Liver (tissue), 10 donors: ENCODE measurements at places on chromosomes 16 and 17.

GRCh38 chr17:71519285-71519684, 601.5 kb upstream of the SOX9 start:
- DNase-seq = no peak

GRCh38 chr16:80552277-80552676, 11.5 kb downstream of the DYNLRB2 start:
- DNase-seq = no peak

- DNase-seq = no peak
These were observed 546 bp upstream of the PSMD7 start for GRCh38 chr16:74296104-74296431.

DNA sequence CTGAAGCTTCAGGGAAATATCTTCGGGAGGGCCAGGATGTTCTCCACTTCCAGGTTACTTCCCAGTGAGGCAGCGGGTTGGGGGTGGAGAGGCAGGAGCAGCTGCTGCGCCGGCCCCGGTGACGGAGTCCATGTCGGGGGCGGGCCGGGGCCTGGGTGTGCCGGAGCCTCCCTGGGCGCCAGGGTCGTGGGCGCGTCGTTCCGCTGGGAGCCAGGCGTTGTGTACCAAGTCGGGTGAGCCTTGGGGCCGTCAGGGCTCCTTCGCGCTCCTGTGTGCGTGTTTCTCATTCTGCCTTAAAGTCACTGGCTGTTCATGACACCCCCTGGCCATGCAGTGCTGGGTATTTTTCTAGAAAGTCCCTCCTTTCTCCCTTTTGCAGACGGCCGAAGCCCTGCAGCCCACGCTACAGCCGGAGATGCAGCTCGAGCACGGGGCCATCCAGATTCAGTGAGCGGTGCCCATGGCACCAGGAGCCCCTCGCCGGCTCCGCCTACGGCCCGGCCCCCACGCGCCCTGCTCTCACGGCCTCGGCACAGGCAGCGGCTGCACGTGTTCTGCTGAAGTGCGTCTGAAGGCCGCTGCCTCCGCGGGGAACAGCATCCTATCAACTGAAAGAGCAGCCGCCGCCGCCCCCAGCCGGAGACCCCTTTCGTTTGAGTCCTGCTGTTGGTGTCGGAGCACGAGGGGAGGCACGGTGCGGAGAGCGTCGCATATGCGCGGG, 125.1 kb downstream of the BANP start:
- no peak for DNase-seq

GRCh38 chr17:64950871-64951270, 31.6 kb upstream of the LRRC37A3 start:
- no peak for DNase-seq

- DNase-seq = no peak
These were observed 67.5 kb downstream of the SEC14L1 start for GRCh38 chr17:77208217-77208808.

GRCh38 chr16:67718668-67719047, 458 bp downstream of the GFOD2 start:
- no peak for DNase-seq

GRCh38 chr17:74592087-74592990, at the start of gene CD300LD:
Gene CD300LD (minus strand): TSS chr17:74592283. CDS start chr17:74592202, 81 bp downstream.
- DNase-seq = no peak

DNA sequence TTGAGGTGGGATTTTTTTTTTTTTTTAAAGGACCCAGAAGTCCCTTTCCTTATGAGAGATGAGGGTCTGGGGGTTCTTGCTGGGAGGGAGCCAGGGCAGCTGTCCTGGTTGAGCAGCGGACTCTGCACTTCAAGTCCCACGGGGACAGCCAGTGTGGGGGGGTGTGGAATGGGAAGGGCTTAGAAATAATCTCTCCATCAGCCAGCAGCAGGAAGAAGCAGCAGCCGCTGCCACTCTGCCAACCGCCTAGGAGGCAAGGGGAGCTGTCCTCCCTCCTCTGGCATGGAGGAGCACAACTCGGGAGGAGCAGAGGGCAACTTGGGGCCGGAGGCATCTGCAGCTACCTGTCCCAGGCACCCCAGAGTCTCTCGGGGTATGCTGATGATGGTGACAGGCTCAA, at the start of gene KCNG4:
Gene KCNG4 (minus strand): TSS at position 104 of the 400 bp plus-strand sequence. CDS start 2,527 bp downstream, outside the sequence.
- DNase-seq = no peak

GRCh38 chr17:81535480-81536298, 7.5 kb downstream of the FSCN2 start:
- no peak for DNase-seq

DNA sequence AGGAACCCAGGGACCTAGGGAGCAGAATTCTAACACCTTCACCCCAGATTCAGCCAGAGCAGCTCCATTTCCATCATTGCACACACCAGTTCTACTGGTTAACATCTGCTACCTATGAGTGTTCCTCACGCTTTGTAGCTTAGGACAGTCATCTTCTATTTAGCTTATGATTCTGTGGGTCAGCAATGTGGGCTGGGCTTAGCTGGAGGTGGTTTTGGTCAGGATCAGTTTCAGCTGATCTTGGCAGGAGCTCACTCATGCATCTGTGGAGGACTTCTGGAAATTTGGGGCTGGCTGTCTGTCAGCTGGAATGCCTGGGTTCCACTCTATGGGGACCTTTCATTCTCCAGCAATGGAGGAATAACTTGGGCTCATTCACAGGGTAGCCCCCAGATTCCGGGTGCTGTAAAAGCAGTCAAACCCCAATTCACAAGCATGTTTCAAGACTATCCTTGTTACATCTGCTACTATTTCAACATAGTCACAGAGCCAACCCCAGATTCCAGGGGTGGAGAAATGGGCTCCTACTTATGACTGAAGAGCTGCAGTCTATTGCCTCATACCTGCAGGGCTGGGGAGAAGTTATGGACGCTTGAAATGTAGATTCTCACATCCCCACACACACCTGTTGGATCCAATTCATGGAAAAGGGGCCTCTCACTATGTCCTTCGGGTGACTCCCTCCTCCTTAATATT, 3.4 kb upstream of the HP start:
- no peak for DNase-seq

DNA sequence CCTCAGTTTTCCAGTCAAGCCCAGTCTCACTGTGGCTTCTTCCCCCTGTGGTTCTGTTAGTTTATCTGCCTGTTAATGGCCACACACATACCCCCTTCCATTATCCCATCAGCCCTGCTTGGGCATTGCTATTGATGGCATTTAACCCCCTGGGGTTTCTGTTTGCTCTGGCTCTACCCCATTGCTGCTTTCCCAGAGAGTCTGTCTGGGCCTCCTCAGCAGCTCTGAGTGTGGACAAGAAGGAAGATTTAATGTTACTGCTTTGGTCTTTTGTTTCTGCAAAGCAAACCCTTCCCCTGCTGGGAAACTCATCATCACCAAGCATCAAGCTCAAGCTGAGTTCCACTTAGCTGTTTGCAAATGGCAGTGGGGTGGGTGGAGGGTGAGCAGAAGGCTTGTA, 162.7 kb downstream of the CCT6B start:
- DNase-seq = no peak

- DNase-seq = no peak
These were observed 8.0 kb upstream of the WWOX start for GRCh38 chr16:78091419-78091818.

DNA sequence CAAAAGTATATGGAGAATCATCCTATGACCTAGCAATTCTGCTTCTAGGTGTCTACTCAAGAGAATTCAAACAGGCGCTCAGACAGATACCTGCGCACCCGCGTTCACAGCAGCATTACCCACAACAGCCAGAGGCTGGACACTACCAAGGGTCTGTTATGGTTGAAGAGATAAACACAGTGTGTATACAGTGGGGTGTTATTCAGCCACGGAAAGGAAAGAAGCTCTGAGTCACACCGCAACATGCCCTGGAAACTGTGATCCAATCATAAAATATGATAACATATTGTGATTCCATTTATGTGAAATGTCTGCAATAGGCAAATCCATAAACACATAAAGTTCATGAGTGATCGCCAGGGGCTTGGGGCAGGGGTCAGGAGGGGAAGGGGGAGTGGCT, 18.0 kb upstream of the JPH3 start:
- no peak for DNase-seq

GRCh38 chr16:15874745-15875314, 13.6 kb downstream of the CEP20 start:
- no peak for DNase-seq

GRCh38 chr17:8190506-8190905, 526 bp upstream of the BORCS6 start:
- no peak for DNase-seq

DNA sequence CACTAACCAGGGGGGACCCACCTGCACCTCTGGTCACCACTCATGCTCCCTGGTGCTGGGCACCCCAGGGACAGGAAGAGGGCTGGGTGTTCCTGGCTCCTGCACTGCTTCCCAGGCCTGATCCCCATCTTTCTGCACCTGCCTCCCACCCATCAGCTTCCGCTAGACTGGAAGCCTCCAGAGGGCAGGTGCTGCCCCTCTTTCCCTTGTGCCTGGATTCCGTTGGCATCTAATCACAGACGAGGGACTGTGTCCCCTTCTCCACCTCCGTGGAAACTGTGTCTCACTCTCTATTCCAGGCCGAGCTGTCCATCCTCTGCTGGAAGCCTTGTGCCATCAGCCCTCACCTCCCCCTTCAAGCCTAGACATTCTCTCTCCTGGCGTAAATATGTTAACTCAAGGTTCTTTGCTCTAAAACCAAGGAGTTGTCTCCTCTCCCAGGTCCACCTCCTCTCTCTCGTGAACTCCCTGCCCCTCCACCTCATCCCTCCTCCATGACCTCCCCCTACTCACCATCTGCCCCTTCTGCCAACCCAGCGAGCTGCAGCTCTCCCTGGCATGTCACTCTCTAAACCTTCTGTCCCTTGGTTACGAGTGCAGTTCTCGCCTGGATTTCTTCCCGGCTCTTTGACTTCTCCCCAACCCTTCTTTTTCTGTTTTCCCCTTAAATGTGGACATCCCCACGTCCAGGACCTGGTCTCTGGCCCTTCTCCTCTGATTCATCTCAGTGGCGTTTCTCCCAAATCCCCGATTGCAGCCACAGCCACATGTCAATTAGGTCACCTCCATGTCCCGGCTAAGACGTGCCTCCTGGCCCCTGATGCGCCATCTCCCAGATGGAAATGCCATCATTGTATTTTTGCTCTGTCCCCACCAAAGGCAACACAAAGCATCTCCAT, 107.7 kb downstream of the SEC14L1 start:
- no peak for DNase-seq

- no peak for DNase-seq
These were observed 583.6 kb upstream of the CDH5 start for GRCh38 chr16:65782611-65783600.

- peak; percentile 66 for DNase-seq
These were observed 1.0 kb upstream of the SLC12A4 start for GRCh38 chr16:67969254-67970039.

GRCh38 chr17:57629470-57629869, 115.6 kb downstream of the CCDC182 start:
- no peak for DNase-seq

- DNase-seq = peak; percentile 75
These were observed at the start of gene NMRAL1 for GRCh38 chr16:4474192-4474961. Gene NMRAL1 (minus strand): TSS chr16:4474625. CDS start chr16:4474132, 493 bp downstream.

GRCh38 chr17:32277284-32277683, 11.7 kb downstream of the RHBDL3 start:
- no peak for DNase-seq

- no peak for DNase-seq
These were observed 106.2 kb downstream of the SNX11 start for GRCh38 chr17:48213797-48214196.

- no peak for DNase-seq
These were observed 47.9 kb downstream of the COPRS start for GRCh38 chr17:31811101-31811500.

- no peak for DNase-seq
These were observed 99.2 kb downstream of the NTN1 start for GRCh38 chr17:9120471-9120870.

GRCh38 chr17:32820440-32820839, 56.5 kb downstream of the MYO1D start:
- DNase-seq = no peak

- no peak for DNase-seq
These were observed 17.5 kb downstream of the WWOX start for GRCh38 chr16:78116946-78117345.

DNA sequence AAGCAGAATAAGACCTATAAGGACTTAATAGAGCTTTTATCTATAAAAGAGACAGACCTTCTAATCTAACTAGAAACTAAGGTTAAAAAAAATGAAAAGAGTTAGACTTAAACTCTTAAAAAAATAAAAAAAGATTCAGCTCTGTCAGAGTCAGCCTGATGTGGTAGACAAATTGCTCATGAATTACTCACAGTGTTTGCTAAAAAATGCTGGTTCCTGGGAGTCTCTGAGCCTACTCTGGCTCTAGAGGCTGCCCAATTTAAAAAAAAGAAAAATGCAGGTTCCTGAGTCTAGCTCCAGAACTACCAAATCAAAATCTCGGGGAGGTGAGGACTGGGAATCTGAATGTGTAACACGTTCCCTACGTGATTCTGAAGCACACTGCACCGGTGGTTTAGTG, 18.1 kb downstream of the SOST start:
- DNase-seq = no peak

DNA sequence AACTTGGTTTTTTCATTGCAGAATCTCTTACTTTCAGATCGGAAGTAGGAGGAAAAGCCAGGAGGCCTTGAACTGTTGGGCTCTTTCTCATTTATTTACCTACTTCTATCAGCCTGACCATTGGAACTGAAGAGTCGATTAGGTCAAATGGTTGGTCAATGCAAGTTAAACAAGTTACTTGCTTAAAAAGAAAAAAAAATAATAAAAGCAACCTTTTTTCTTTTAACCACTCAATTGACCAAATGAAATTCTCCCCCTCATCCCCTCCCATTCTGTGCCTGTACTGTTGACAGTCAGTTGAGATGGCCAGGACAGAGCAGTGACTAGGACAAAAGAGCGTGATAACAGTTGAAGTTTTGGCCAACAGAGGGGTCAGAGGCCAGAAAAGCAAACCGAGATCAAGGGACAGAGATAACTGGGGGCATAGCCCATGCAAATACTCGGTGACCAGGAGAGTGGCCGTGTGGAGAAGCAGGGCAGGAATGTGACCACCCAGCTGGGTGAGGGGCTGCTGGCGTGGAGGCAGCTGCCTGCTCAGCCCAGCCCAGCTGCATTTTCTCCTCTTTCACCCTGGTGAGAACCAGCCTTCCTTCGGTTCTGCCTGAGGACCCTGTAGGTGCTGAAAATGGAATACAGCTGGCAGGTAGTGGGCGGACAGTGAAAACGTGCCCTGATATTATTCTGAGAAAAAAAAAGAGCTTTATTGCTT, 72.2 kb downstream of the HS3ST3B1 start:
- DNase-seq = peak; percentile 55

DNA sequence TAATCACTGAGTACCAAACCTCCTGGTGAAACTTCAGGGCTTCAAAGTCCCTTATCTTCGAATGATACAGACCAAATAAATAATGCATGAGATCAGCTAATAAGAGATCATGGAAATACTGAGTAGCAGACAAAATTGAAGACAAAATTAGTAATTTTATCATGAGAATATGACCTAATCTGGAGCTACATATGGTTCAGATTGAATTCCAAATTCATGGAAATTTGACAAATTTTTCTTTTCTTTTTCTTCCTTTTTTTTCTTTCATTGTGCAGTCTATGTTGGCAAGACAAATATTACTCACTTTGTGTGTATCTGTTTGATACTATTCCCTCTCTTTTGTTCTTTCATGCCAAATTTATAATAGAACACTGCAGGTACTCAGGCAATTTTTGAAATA, 218.1 kb upstream of the KCNJ16 start:
- no peak for DNase-seq

- no peak for DNase-seq
These were observed 636 bp upstream of the GSG1L start for GRCh38 chr16:28064150-28064549.
